ENCODE measurements at places on chromosomes 13 and 19.

DNA sequence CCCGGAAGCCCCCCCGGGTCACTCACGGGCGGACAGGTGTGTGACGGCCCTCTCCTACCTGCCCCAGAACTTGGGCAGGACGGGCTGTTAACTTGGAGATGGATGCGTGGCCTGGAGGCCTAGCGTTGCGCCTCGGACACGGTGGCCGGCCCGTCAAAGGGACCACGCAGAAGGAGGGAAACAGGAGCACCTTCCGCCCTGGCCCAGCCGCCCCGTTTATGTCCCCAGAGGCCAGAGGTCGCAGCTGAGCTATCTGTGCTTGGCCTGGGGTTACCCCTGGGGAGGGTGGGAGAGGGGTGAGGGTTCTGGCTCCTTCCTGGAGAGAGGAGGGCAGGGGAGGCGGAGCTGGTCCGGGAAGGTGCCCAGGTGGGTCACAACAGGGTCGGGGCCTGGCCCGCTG, 35.6 kb downstream of the GADD45B start:
- DNase-seq, result no peak

DNA sequence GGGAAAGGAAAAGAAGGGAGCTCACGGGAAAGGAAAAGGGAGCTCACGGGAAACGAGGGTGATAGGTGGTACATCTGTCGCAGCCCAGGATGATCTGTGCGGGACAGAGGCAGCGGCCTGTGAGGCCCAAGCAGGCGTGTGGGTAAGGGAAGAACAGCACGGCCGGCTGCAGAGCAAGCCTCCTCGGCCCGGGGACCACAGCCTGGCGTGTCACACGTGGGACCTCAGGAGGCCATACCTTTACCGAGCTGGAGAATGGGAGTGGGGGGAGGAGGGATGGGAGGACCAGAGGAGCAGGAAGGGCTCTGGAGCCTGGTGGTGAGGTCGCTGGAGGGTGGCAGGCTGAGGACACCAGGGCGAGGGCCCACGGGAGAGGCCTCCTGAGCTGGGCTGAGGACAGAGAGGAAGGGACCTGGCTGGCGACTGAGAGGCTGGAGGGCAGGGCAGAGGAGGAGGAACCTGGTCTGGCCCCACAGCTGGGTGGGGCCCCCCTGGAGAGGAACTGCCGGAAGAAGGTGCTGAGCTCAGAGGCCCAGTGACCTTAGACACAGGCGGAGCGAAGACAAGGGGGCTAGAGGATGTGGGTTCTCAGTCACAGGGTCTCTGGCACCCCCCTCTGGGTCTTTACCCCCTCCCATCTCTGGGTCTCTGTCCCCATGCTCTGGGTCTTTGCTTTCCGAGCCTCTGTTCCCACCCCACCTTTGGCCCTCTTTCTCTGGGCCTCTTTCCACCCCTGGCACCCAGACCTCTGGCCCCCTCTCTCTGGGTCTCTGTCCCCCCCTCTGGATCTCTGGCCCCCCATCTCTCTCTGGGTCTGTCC, 2.9 kb upstream of the FTL start:
- no peak for DNase-seq

DNA sequence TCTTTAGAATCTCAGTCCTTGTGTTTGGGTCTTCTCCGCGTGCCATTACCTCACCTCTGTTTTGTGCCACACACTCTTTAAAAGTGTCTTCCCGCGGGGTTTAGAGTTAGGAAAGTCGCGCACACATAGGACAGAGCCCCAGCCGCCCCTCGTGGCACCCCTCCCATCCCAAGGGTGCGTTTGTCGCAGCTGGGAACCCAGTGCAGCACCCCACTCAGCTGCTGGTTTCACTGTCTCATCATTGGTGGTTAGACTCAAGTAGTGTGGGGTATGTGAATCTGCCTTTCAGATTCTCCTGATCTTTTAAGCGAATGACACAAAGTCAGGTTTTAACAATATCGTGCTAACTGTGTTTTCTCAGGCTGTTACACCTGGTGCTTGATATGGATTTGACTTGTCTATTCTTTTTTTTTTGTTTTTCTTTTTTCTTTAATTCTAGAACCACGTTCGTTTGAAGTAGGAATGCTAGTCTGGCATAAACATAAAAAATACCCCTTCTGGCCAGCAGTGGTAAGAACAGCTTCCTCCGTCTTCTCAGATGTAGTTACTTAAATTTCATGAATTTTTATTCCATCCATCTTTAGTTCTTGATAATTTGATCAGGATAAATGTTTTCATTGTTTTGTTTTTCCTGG, 19.5 kb upstream of the NDUFS7 start:
- DNase-seq, result no peak

DNA sequence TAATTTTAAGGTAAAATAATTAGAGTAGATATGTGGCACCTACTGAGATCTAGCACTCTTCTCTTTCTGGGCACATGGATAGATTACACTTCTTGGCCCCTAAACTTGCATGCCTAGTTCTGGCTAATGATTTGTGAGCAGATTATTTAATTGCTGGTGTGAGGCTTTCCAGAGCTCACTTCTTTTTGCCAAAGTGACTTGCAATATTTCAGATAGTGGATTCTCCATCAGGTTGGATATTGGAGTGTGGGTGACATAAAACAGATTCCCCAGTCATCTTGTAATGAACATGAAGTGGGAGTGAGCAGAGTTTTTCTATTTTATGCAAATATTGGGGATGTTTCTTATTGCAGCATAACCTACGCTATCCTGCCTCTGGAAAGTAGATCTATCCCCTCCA, 247.9 kb downstream of the KLF5 start:
- no peak for DNase-seq

DNA sequence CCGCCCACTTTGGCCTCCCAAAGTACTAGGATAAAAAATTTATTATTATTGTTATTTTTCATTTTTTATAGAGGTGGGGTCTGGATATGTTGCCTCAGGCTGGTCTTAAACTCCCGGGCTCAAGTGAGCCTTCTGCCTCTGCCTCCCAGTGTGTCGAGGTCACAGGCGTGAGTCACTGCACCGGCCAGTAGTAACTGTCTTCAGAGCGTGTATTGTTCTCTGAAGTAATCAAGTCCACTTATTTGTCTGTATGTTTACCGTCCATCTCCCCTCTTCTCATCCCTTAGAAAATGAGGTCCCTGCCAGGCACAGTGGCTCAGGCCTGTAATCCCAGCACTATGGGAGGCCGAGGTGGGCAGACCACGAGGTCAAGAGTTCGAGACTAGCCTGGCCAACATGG, 18.2 kb upstream of the SULT2B1 start:
- DNase-seq, result no peak

DNA sequence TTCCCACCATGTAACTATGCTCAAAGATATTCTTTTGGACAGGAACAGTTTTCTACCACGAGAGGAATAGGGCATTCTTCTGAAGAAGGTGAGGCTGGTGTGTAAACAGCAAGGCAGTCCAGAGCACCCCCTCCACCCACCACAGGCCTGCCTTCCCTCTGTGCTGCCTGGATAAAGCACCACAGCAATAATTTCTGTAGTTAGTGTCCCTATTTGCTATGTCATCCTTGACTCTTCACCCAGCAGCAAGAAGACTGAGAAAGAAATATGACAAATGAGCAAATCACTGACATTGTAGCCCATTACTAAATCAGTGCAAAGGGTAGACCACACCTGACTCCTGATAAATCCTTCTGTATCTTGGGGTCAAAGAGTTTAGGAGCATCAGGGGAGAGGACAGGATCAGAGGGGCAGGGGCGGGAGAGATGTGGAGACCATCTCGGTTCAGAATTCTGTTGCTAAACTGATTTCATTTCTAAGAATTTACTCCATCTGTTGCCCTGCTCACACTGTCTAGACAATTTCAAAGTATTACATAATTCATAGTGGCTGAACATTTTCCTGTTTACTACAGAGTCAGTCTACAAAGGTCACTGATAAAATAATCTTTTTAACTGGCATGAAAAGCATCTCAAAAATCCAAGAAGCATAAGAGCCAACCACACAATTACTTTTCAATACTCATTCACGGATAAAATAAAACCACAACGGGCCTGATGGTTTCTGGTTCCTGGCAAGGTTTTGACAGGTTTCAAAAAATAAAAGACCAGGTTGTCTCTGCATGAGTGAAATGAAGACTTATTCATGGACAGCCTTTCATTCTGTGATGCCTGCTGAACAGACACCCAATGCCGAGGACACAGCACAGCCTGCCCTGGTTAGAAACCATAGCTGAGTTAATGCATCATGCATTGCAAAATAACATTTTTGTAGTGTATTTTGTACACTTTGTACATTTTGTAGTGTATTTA, 88.4 kb upstream of the IRS2 start:
- DNase-seq, result no peak

DNA sequence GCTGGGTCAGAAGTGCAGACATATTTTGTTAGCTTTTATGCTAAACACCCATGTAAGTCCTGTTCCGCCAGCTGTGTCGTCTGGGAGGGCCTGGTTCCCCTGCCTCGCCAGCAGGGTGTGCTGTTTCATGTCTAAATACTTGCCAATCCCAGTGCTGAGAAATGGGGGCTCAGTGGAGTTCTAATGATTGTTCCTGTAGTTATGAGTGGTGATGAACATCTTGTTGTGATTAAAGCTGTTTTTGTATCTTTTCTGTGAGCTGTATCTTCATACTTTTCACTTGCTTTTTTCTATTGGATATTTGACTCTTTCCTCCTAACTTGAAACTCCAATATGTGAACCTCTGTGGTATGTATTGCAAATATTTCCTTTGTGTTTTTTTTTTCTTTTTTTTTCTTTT, 32.7 kb downstream of the KDM4B start:
- DNase-seq, result no peak

DNA sequence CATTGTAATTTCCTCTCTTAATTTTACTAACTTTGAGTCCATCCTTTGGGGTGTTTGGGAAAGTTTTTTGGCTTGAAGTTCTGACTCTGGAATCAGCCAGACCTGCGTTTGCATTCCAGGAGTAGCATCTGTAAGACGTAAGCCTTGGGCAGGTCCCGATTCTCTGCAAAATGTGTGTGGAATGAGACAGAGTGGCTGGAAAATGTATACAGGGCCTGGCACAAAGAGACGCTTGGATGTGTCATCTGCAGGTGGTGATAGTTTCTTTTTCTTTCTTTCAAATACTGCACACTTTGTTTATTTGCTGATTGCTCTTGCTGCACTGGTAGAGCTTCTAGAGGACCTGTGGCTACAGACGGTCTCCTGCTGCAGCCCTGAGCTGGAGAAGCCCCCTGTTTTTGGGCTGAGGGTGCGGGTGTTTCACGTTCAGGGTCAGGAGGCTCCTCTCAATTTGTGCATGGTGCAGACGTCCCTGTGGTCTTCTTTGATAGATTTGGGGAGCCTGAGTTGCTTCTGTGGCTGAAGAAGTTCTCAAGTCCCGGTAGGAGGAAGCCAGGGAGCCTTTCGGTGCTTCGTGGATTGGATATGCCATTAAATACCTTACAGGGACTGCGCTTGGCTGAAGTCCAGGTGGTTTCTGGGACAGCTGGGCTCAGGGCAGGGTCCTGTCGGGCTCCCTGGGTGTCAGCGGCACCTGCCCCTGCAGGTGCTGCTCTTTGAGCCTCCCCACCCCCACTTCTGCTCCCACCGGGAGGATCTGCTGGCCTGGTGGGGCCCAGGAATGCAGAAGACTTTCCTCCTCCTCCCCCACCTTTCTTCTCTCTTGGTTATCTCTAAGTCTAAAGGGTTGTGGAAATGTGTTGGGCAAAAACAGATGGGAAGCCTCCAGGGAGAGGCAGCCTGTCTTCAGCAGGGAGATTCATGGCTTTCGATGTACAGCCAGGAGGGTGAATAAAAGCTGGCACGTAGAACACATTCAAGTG, 44.0 kb upstream of the GAS6 start:
- peak; percentile 78 for DNase-seq

DNA sequence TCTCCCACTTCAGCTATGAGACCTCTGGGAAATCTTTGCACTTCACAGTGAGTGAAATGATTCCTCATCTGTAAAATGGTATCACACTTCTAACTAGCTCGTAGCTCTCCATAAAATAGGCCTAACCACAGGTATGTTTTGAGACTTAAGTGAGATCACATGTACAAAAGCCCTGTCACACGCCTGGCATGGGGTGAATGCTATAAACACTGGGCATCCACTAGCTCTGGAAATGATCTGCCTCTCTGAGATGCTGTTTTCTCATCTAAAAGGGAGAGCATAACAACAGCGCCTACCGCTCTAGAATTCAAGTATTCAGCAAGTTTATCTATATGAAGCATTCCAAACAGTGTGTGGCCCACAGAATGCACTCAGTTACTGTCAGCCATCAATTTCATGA, 2.2 kb downstream of the AKT2 start:
- DNase-seq, result no peak

GRCh38 chr19:56946159-56946558, 105.6 kb upstream of the PEG3 start:
- DNase-seq, result no peak

GRCh38 chr13:113650275-113650674, 7.7 kb downstream of the ATP4B start:
- no peak for DNase-seq

DNA sequence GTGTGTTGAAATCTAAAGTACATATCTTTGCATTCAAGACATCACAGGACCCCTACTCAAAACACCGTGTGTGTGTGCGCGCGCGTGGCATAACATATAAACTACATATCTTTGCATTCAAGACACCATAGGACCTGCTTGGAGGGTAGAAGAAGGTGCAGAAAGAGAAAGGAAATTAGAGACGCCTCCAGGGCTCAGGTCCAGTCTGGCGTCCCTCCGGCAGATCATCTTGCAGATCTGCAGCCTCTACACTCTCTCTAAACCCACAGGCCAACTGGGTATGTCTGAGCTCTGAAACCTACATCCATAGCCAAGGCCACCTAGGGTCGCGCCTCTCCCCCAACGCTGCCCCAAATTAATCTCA, 659 bp upstream of the PAFAH1B3 start:
- DNase-seq, result no peak

- no peak for DNase-seq
Measured at GRCh38 chr19:7552781-7553180, 17.3 kb downstream of the PNPLA6 start.

DNA sequence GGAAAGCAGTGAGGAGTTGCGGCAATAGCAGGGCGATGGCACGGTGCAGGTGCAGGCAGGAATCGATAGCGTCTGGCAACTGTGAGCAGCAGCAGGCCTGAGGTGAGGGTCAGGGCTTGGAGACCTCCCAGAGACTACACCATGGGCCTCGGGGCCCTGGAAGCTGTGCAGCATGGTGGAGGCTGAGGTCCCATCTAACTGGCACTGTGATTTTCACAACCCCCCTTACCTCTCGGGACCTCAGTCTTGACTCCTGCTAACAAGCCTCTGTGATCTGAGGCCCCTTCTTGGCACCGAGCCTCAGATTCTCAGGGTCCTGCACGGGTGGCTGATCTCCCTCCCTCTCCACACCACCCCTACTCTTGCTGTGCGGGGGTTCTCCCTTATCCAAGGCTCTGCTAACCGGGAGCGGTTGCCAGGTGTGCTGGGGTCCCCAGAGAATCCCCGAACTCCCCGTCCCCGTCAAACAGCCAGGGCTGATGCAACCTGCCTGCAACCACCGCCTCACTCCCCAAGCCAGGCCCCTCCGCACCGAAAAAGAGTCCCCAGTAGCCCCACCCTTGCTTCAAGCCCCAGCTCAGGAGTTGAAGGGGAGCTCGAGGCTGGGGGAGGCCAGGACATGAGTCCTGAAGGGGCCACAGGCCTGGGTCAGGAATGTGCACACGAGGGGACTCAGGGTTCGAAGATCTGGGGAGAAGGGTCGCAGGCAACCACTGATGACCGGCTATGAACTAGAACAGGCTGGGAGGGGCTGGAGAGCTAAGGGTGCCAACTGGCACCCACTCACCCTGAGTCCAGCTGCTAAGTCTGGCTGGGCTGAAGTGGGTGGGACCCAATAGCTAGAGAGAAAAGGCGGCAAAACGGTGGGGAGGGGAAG, 4.8 kb upstream of the ATF5 start:
- DNase-seq, result no peak
